ENCODE measurements at places on chromosomes 5 and 9. TPM values are rescaled to one million over a fixed set of nuclear protein-coding genes. Genes with fewer than 3 reads are reported as not detected.

The PCDHA7 gene
- 0.02 TPM for polyA plus RNA-seq

DNA sequence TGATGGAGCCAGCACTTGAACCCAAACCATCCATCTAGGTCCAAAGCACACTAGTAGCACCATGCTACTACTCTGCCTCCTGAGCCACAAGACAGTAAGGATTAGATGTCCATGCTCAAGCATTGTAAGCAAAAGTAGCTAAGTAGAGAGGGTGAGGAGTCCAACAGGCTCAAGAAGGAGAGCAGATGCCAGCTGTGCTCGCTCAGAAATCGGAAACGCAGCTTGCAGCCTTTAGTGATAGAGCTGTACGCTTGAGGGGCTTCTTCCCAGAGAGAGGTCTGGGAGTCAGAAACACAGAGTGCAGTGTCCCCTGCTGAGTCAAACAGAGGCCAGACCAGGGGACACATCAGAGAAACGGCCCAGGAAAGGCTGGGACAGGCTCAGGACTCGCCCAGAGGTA is 32.7 kb upstream of the GABRP start:
- no peak for DNase-seq

The CD14 gene
- 25.1 TPM for polyA plus RNA-seq

- DNase-seq = peak; percentile 92
These were observed 43.1 kb downstream of the BOD1 start for GRCh38 chr5:173573126-173573960.

The ZNF462 gene
- polyA plus RNA-seq = 5.2 TPM

DNA sequence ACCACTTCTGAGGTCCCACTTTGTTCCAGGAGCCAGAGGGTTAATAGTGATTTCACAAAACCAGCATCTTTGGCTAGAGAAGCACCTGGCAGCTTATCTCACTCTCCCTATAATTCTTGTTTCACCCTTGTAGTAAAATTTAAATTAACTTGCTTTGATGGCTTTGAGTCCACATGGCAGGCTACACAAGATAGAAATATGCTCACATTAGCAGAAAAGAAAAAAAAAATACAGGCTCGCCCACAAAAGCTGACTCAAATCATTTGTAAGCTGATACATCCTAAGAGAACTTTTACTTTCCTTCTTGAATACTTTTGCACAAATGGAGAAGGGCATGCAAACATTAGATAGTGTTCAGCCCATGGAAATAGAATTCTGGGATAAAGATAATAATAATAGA is 36.2 kb downstream of the TNFSF15 start:
- no peak for DNase-seq

DNA sequence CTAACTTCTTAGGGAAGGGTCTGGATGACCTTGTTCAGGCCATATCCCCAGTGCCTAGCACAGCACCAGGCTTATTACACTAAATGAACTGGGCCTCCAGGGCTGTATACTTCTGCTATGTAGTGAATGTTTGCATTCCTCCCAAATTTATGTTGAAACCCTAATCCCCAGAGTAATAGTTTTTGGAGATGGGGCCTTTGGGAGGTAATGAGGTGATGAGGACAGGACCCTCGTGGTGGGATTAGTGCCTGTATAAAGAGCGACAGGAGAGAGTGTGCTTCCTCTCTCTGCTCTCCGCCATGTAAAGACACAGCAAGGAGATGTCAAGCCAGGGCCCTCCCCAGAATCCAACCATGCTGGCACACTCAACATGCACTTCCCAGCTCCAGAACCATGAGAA is 148.3 kb downstream of the SEC61B start:
- DNase-seq = no peak

The FRMD3 gene
- polyA plus RNA-seq = 65.7 TPM

The MRPS27 gene
- polyA plus RNA-seq = 40.5 TPM

The CENPH gene
- 3.1 TPM for polyA plus RNA-seq

DNA sequence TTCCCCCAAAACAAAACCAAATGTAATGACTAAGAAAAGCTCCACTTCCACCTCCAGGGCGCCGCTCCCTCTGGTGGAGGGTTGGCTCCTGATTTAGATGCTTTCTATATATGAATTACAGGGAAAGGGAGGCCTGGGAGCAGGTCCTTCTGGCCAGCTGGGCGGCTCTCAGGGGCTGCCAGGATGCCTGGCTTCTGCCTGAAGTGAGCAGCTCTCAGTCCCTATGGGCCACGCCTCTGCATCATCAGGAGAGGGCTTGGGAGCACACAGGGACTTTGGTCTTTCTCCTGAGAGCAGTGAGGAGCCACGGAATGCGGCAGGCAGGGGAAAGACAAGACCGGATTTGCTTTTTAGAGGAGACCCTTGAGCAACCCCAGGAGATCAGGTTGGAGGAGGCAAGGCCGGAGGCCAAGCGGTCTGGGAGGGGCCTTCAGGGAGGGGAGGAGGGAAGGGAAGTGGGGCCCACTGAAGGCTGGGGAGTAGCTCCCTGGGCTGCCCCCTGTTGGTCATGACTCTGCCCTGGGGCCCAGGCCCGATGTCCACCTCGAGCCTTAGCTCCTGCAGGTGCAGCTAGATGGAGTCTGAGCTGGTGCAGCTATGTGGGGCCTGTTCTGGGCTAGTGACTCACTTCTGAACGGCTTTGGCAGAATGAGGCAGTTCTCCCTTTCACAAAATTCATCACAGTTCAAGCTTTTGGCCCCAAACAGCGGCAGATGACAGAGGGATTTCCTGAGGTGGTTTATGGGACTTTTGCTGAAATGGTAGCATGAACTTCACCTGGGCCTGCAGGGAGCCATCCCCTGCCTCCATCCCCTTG is 11.3 kb upstream of the GRHPR start:
- DNase-seq = no peak

The DDX4 gene
- not detected for polyA plus RNA-seq

GRCh38 chr9:87551772-87552217 is 54.1 kb downstream of the DAPK1 start:
- no peak for DNase-seq

GRCh38 chr5:158473016-158473635 is 614.2 kb upstream of the CLINT1 start:
- no peak for DNase-seq

- DNase-seq = no peak
These were observed 217.0 kb upstream of the NREP start for GRCh38 chr5:111973961-111974360.

GRCh38 chr9:136372561-136373299 is 739 bp downstream of the CARD9 start:
- DNase-seq = peak; percentile 90

GRCh38 chr9:108756746-108757490 is 98.9 kb downstream of the ACTL7B start:
- DNase-seq = no peak

The SKIC3 gene
- 14.2 TPM for polyA plus RNA-seq

GRCh38 chr9:113619491-113620376 is 156.2 kb downstream of the RGS3 start:
- no peak for DNase-seq

DNA sequence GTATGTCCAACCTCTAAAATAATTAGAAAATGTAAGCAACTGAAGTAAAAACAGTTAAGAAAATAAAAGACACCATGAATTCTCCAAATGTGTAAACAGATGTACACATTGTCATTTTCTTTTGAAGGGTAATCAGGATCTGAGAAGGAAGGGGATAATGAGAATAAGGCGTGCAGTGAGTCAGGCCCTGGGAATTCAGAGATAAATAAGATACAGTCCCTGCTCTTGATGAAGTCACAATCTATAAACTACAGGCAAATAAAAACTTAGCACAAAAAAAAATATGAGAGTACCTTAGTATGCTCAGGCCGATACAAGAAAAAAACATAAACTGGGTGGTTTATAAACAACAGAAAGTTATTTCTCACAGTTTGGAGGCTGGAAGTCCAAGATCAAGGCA is 315.3 kb downstream of the DNAH5 start:
- no peak for DNase-seq

DNA sequence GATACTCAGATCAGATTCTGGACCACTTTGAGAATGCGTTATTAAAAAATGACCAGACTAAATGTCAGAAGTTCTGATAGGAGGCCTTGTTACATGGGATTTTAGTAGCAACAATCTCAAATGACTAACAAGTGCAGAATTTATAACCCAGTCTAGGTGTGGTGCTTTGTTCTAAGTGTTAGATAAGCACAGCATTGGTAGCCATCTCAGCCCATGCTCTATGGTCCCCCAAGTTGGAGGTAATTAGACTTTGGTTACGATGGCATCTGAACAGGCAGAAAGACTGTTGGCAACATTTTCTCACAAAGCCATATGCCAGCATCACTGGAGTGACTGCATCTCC is 140.4 kb upstream of the RPS23 start:
- no peak for DNase-seq

- peak; percentile 58 for DNase-seq
These were observed 296.0 kb upstream of the DMRT1 start for GRCh38 chr9:545480-545879.

DNA sequence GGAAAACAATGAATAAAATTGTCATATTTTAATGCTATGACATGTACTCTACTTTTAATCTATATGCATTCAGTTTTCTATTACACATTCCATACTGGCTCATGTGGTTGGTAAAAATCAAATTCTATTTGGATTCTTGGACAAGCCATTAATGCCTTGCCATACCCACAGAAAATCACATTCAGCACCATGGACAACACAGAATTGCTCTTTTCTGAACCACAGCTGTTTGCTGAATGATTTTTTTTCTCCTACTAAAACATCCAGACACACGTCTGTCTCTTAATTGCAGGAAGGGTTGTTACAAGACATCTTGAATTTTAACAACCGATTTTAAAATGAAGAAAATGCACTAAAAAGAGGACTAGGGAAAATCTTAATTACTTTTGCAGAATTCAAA is 675.6 kb downstream of the BRINP1 start:
- no peak for DNase-seq

DNA sequence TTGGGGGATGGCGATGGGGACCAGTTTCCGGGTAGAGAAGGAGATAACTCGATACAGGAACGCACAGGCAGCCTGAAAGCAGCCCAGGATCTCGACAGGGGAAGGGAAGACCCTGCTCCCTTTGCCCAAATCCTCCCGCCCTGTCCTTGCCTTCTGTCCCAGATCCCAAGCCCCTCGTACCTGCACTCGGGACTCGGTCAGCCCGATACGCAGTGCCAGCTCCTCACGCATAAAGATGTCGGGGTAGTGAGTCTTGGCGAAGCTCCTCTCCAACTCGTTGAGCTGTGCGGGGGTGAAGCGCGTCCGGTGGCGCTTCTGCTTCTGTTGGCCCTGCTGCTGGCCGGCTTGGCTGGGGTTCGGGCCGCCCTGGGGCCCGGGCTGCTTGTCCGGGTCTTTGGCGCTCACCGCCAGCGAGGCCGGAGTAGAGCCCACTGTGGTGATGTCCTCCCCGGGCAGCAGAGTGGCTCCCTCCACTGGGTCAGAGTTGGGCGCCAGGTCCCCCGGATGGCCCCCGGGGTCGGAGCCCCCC is 1.8 kb downstream of the OTP start:
- DNase-seq = no peak

- no peak for DNase-seq
These were observed 148.3 kb upstream of the PIK3R1 start for GRCh38 chr5:68067291-68067690.

DNA sequence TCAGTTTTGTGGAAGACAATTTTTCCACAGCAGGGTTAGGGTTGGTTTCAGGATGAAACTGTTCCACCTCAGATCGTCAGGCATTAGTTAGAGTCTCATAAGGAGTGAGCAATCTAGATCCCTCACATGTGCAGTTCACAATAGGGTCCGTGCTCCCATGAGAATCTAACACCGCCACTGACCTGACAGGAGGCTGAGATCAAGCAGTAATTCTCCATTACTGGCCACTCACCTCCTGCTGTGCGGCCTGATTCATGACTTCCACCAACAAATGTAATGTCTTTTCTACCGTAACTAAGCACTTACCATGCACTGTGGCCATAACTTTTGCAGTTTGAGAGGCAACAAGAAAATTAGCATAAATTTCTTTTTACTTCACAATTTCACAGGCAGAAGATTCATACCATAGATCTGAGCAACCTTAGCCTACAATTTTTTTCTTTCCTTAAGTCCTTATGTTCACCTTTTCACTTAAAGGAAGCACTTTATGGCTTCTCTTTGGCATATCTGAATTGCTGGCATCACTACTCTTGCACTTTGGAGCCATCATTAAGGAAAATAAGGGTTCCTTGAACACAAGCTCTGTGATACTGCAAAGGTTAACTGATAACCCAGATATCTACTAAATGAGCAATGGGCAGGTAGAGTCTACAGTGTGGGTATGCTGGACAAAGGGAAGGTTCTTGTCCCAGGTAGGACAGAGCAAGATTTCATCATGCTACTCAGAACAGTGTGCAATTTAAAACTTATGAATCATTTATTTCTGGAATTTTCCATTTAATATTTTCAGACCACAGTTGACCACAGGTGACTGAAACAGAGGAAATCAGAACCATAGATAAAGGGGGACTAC is 83.0 kb upstream of the IFNK start:
- no peak for DNase-seq

The PCDHGC4 gene
- 1.3 TPM for polyA plus RNA-seq

- no peak for DNase-seq
These were observed 36.4 kb upstream of the SV2C start for GRCh38 chr5:76046741-76047140.

The PCDHGB3 gene
- 1.7 TPM for polyA plus RNA-seq

All from right cardiac atrium (tissue), 5 donors.